ENCODE measurements at places on chromosomes 13 and 19. TPM values are rescaled to one million over a fixed set of nuclear protein-coding genes. Genes with fewer than 3 reads are reported as not detected.

DNA sequence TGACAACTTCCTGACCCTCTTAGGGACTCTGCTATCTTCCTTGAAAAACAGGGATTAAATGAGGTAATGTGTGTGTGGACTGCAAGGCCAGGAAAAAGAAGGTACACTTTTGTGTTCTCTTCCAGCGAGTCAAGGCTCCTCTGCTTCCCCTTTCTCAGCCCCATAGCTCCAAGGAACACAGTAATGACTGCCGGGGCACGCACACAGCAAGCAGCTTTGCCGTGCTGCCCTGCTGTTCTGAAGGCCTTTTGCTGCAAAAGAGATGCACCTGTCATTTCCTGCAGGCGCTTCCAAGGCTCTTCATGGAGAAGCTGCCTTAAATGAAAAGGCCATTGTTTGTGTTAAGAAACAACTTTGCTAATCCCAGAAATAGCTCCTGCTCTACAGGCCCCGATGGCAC is 84.6 kb downstream of the CYSLTR2 start:
- H3K36me3 ChIP-seq: no peaks in the 10 kb centered on the region
- no peak for DNase-seq
- H3K27ac ChIP-seq: no peak overlapping the region
- H3K4me1 ChIP-seq: no peaks in the 10 kb centered on the region
- no peak overlapping the region for H3K4me3 ChIP-seq

- no peaks in the 10 kb centered on the region for H3K36me3 ChIP-seq
- peaks cover 34% of the 10 kb centered on the region for H3K27me3 ChIP-seq
- DNase-seq: no peak
- H3K4me3 ChIP-seq: no peak overlapping the region
These were observed 17.3 kb upstream of the CACNG8 start for GRCh38 chr19:53945441-53945840.

Gene SETDB2
- total RNA-seq: 13.6 TPM

Gene HSH2D
- 0.84 TPM for total RNA-seq
